Right ventricle myocardium inferior (tissue), 1 donor: ENCODE measurements at places on chromosomes 1 and 21.

GRCh38 chr1:91689641-91690481, 189.2 kb downstream of the CDC7 start:
- DNase-seq = no peak

GRCh38 chr1:156096640-156097391, 14.6 kb upstream of the MEX3A start:
- peak; percentile 95 for DNase-seq

DNA sequence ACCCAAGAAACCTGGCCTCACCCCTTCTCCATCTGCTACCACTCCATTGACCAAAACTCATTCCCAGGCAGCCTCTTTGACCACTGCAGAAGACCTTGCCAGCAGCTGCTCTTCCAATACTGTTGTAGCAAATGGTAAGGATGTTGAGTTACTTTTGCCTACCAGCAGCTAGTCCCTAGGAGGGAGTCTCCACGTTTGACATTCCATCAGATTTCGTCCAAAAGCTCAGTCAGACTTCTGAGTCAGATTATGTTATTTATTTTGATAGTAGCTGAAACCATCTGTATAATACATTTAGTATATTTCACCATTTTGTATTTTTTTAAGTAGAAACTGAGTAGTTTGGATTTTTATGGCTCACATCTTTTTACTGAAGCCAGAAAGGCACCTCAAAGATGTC, 51.5 kb upstream of the WNT2B start:
- DNase-seq = no peak

DNA sequence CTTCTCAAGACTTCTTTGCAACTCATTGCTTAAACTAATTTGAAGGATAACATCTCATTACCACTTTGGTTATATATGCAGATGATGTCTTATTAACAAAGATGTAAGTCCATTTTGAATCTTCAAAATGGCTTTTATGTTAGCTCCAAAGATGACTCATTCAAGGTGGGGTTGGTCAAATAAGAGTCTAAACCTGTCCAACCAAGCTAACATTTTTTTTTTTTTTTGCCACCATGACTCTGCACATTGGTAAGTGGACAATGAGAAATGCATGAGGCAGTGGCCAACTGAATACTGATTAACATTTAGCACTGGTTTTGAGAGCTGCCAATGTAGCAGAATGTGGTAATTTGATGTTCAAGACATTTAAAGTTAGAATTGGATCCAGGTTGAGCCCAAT, 278 bp upstream of the KRTAP27-1 start:
- no peak for DNase-seq

- no peak for DNase-seq
Observed at GRCh38 chr1:205998457-205999241, 4.5 kb downstream of the RAB7B start.

GRCh38 chr1:237903961-237904360, 13.2 kb upstream of the ZP4 start:
- no peak for DNase-seq

- DNase-seq = no peak
Observed at GRCh38 chr1:4023678-4024077, 123.6 kb upstream of the C1orf174 start.

DNA sequence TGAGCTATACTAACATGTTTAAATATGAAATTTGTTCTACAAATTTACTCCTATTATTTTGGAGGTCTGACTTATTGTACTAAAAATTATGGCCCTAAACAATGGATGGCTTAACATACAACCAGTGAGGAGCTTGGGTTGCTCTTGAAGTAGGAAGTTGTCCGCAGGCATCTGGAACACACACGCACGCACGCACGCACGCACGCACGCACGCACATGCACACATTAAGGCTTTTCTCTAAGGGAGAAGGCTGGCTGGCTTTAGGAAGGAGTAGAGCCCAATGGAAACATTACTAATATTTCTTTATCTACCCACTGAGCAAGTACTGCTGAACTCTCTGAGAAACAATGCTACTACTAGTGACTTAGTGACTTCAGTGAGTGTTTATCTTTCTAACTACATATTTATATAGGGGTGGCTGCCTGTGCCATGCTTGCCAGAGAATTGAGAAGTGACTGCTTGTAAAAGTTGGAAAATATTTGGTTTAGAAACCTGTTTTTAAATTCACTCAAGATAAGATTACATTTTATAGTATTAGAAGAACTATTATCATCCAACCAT, 16.2 kb upstream of the ARHGAP29 start:
- DNase-seq = no peak

GRCh38 chr1:203153051-203153988, 22.3 kb downstream of the MYBPH start:
- no peak for DNase-seq

DNA sequence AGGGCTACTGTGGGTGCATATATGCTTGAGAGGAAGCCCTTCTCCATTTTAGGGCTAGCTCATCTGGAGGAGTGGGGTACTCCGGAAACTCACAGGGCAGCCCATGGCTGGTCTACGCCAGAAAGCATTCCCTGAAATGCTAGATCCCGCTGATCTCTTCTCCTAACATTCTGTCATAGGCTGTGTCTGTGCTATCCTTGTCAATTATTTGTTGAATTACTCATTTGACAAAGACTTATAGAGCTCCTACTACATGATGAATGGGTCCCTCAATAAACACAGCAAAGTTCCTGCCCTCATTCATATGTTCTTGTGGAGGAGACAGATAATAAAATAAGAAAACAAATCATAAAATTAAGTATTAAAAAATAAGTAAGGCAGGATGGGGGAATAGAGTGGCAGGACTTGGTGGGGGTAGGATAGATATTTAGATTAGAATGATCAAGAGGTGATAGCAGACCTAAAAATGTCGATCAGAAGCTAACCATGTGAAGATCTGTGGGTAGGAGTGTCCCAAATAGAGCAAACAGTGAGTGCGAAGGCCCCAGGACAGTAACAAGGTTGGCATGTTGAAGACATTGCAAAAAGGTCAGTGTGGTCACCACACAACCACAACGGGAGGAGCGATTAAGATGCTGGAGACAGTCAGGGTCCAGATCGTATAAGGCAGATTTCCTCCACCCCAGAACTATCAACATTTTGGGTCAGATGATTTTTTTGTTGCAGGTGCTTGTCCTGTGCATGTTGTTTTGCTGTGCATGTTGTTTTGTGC, 13.2 kb downstream of the NGF start:
- no peak for DNase-seq

DNA sequence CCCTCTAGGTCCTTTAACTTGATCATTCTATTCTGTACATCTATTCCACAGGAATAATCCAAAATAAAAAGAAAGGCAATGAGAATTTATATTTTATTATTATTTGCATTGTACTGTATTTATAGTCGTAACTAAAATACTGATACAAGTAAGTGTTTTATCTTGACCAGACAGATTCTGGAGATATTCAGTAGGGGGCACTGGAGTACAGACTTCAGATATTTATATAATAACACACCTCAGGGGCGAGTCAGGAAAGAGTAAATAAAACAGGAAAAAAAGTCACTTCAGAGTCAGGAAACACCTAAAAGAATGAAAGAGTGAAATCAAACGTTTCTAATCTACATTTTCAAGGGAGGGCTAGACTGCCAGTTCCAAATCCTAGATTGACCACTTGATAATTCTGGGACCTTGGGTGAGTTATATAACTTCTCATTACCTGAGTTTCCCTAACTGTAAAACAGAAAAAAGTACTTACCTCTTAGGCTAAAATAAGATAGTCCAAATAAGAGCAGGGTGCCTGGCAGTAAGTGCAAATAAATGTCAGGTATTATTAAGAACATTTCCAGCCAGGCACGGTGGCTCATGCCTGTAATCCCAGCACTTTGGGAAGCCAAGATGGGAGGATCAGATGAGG, 31.1 kb upstream of the MTF1 start:
- DNase-seq = no peak

- DNase-seq = no peak
Observed at GRCh38 chr1:23403038-23403336, 21.6 kb downstream of the TCEA3 start.

DNA sequence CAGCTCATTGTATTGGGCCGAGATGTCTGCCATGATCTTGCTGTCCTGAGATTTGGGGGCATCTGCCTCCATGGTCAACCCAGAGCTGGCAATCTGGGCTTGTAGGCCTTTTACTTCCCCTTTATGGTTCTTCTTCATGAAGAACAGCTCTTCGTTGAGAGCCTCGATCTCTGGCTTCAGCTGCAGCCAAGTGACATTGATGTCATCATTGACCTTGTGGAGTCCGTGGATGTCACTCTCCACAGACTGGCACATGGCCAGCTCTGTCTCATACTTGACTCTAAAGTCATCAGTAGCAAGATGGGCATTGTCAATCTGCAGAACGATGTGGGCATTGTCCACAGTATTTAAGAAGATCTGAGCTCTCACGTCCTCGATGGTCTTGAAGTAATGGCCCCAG, 29.2 kb downstream of the RAP1A start:
- no peak for DNase-seq

- no peak for DNase-seq
Observed at GRCh38 chr1:228697207-228698016, 37.9 kb upstream of the RHOU start.

GRCh38 chr1:59364037-59364436, 67.1 kb downstream of the FGGY start:
- no peak for DNase-seq

- no peak for DNase-seq
Observed at GRCh38 chr1:154730986-154731489, 123.1 kb upstream of the ADAR start.

- DNase-seq = no peak
Observed at GRCh38 chr1:228669242-228669585, 66.1 kb upstream of the RHOU start.

GRCh38 chr1:26994020-26994786, 711 bp downstream of the TRNP1 start:
- no peak for DNase-seq

DNA sequence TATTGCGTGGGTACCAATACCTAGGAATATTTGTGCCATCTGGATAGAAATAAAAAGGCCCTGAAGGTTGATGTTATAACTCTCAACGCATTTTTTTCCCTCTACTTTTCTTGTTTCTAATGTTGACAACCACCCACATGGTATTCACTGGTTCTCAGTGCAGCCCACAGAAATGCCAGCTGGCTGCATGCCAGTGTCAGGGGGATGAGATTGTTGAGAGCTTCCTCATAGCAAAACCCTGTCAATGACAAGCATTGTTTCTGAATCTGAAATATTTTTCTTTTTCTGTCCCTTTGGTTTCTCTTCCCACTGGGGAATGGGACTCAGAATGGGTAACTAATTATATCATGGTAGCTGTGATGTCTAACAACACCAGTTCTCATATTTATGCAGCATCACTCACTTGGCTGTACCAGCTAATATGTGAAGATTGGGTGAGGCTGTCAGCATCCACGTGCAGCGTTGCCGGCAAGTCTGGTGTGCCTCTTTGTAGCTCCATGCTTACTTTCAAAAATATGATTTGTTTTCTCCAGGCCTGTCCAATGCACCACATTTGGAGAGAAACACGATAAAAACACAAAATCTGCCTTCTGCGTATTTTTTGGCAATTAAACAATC, 284.6 kb downstream of the PTBP2 start:
- DNase-seq = no peak

GRCh38 chr21:23162198-23162946, 2164.2 kb downstream of the NCAM2 start:
- no peak for DNase-seq

DNA sequence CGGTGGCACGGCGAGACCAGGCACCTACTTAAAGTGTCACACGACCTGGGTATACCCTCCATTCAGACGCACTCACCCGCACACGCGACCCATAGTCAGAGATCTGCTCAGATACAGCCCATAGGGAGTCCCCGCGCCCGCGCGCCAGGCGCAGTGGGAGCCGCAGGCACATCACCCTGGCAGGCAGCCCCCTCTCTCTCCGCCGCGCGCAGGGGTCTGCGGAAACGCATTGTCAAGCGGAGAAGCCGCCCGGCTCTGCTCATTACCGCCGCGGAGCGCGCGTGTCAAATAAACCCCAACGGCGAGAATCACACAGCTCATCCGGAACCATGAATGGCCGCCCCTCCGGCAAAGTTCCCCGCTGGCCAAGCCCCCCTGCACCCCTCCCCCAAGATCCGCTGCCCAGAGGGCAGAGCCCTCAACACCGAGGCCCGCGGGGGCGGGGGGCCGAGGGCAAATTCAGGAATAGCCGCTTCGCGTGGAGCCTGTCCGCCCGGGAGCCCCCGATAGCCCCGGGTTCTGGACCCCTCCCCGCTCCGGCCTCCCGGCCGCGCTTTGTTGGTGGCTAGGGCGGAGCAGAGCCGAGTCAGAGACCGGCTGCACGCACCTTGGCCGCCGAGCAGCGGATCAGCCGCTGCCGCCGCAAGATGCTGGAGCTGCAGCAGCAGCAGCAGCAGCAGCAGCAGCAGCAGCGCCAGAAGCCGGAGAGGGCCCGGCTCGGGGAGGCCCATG, 522 bp downstream of the LRP8 start:
- peak; percentile 62 for DNase-seq

- DNase-seq = no peak
Observed at GRCh38 chr1:219105893-219106292, 67.8 kb upstream of the LYPLAL1 start.
